ENCODE measurements at places on chromosomes 1 and 21.

DNA sequence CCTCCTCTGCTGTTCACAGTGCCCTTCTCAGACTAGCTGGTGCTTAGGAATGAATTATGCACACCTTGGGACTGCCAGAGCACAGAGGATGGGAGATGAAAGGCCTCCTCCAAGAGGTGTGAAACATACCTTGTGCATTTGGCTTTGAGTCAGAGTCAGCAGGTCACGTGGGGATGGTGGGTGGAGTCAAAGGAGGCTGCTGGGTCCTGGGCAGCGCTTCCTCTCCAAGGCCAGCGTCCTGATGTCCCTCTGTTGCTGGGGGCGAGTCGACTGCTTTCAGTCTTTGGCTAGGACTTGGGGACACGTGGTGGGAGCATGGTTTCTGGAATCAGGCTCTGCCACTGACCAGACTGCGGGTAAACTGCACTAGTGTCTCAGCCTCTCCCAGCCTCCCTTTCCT is 91.2 kb downstream of the AJAP1 start:
- no peak for DNase-seq

DNA sequence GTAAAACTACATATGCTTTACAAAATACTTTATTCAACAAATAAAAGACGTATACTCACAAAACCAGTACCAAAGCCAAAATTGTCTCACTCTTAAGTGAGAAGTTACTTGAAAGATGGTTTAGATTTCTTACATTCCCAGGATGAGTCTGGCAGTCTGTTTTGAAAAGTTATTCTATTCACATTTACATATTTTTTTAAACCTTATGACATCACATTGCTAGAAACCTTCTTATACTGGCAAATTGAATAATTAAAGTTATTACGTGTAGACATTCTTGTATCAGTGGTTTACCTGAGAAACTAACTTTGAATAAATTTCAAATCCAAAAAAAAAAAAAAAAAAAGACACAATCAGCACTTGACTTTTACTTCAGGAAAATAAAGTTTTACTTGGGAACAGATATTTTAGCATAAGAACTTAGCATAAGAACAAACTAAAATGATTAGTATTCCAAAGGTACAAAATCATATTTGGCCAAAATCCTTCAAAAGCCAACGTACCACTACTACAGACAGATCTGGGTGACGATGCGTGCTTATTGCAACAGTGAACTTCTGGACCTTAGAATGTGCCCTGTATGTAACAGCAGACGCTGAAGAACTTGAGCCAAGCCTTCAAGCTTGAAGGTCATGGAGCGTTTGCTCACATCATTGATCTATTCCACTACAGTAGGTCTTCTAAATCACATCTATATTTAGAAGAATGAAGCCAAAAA is 2.5 kb downstream of the CDC42BPA start:
- DNase-seq: no peak

DNA sequence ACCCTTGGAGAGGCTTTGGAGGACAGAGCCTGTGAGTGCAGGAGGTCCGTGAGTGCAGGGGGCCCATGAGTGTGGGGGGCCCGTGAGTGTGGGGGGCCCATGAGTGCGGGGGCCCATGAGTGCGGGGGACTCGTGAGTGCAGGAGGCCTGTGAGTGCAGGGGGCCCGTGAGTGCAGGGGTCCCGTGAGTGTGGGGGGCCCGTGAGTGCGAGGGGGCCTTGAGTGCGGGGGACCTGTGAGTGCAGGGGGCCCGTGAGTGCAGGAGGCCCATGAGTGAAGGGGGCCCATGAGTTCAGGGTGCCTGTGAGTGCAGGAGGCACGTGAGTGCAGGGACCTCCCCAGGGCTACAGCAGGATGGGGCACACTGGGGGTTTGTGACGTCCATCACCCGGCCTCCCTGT is 108.3 kb upstream of the TTC34 start:
- DNase-seq: no peak

- no peak for DNase-seq
Observed at GRCh38 chr1:35850051-35850450, 33.0 kb upstream of the AGO1 start.

GRCh38 chr1:222654849-222655248 is 37.0 kb downstream of the MIA3 start:
- DNase-seq: peak; percentile 25

GRCh38 chr1:246803883-246804282 is 79.7 kb downstream of the SCCPDH start:
- DNase-seq: no peak

- DNase-seq: no peak
Observed at GRCh38 chr21:44828362-44829056, 10.6 kb upstream of the SUMO3 start.

DNA sequence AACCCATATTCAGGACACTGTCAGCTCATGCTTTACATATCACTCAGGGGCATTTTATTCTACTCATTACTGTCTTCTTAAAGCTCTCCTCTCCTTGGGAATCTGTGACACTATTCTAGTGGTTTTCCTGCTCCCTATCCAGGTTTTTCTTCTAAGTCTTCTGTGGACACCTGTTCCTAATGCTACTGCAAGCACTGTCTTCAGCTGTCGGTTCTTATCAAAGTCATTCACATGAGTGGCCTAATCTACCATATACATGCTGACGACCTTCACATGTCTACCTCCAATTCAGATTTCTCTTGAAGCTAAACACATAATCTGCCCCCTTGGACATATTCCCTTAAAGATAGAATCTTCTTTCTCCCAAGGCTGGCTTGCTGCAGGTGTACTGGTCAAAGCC is 39.8 kb upstream of the PRRX1 start:
- no peak for DNase-seq

GRCh38 chr1:67792103-67792502 is 41.2 kb downstream of the GNG12 start:
- no peak for DNase-seq

DNA sequence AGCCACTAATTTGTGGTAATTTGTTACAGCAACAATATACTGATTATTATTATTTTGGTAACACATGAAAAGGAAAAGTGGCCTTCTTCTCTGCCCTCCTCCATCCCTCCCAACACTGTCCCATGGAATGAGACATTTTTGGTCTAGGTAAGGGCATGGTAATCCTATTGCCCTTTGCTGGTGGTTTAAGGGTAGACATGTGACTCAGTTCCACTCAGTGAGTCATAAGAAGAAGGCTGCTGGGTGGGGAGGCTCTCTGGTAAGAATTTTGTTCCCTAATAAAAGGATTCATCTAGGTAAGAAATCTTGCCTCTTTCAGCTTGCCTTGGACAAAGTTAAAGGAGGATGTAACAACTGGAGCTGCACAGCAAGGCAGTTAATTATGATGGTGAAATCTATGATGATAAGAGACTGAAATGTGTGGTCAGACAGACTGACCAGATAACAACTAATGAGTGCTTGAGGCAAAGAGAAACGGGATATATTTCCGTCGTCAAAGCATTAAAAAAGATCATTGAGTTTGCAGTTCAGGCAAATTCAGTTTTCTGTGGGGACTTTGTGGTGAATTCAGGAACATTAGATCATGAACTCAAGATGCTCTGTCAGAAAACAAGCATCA is 232.0 kb upstream of the KCNK2 start:
- no peak for DNase-seq

GRCh38 chr1:116952738-116953275 is 43.1 kb downstream of the PTGFRN start:
- DNase-seq: no peak

- DNase-seq: no peak
Observed at GRCh38 chr1:169550294-169550693, 36.0 kb downstream of the F5 start.

GRCh38 chr1:8598060-8598724 is 219.2 kb downstream of the RERE start:
- DNase-seq: no peak

GRCh38 chr1:147892216-147892615 is 10.4 kb upstream of the GJA8 start:
- DNase-seq: no peak

DNA sequence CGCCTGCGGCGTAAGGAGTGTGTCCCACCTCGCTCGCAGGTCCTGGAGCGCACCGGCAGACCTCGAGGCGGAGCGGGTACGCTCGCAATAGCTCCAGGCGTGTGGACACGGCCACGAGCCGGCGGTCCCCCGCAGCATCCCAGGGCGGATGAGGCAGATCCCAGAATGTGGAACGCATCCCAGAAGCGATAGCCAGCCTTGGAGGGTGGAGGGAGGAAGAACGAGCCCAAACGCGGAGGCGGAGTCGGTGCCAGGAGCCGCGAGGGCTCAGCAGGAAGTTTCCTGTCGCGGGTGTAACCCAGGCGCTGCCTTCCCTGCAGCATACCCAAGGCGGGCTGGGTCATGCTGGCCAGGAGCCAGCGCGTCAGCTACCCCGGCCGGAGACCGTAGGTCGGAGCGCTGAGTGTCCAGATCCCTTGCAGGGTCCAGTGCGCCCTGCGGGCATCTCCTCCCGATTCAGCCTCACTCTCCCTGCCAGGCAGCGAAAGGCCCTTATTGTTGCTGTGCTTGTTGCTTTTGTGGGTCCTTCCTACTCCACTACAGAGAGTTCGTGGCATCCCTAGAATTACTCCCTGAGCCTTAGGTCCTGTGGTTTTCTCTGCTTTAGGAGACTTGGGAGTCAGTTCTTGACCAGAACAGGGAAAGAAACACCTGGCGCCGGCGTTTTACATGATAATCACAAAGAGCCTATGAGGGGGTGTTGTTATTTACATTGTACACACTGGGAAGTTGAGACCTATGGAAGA is 27.7 kb downstream of the STYXL2 start:
- peak; percentile 27 for DNase-seq

DNA sequence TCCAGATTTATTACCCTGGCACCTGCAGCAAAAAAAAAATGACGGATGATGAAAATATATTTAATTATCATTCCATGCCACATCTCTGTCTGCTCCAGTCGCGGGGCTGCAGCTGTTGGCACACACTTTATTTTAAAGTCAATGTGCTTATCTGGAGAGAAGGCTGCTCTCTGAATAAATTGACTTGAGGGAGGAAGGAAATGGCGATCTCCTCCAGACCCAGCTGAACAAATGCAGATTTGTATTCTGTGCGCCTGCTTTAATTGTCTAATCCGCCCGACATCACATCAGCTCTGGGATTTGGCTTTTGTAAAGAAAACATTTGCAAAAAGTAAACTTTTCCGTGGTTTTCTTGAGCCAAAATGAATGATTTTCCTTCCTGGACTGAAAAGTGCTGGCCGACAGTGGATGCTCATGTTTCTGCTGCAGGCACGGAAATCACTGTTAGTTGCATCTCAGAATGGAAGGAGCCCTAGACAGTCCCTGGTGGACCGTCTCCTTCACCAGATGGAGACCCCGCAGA is 150.2 kb downstream of the CAMTA1 start:
- no peak for DNase-seq

DNA sequence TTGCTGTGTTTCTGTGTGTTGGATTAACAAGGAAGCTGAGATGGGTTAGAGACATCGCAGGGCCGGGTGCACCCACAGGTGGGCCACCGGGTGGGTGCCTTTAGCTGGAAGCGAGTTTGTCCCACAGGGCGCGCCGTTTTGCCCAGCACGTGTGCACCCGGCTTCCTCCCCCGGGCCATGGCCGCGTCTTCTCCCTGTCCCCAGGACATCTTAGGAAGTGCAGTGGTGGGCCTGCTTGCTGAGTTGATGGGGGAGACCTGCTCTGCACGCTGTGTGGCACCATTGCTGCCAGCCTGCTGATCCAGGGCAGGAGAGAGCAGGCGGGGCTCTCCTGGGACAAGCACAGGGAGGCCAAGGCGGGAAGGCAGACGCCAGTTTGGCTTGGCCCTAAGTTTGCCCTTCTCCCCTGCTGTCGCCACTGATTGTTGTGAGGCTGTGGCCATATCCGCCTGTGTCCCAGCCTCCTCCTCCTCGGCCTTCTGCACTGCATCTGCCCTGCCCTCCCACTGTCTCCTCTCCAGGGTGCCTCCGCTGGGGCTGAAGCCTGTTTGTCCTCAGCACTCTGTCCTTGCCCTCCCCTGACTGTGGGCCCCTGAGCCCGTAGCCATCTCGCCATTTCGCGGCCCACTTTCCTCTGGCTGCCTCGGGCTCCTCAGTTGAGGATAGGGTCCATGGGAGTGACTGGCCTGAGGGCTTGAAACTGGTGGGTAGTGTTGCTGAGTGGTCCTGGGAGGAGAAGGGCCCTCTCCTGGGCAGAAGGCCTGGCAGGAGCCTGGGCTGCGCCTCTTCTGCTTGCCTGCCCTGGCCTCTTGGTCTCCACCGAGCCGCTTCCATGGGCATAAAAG is 47.6 kb downstream of the PKNOX1 start:
- DNase-seq: no peak

GRCh38 chr21:34999397-34999941 is 49.6 kb downstream of the RUNX1 start:
- no peak for DNase-seq
